Uterus (tissue), 4 donors: ENCODE measurements at places on chromosomes 4 and X. TPM values are rescaled to one million over a fixed set of nuclear protein-coding genes. Genes with fewer than 3 reads are reported as not detected.

The BLOC1S4 gene
- 9.7 TPM for total RNA-seq

The CAPN6 gene
- 112 TPM for total RNA-seq

The AP1S2 gene
- 112 TPM for total RNA-seq

The CPE gene
- 395 TPM for total RNA-seq

The GLRA2 gene
- not detected for total RNA-seq

The CLCN4 gene
- total RNA-seq, result 0.88 TPM

The PLS3 gene
- total RNA-seq, result 129 TPM

The MCTS1 gene
- total RNA-seq, result 32.6 TPM

The ADGRG4 gene
- total RNA-seq, result 4.4 TPM

The TRMT2B gene
- 13.1 TPM for total RNA-seq

The RHOXF2 gene
- total RNA-seq, result not detected

The CRMP1 gene
- total RNA-seq, result 2.9 TPM

The STIM2 gene
- 28.4 TPM for total RNA-seq

The CENPVL2 gene
- total RNA-seq, result not detected

The F8A2 gene
- not detected for total RNA-seq

The SSX3 gene
- total RNA-seq, result not detected

The RP2 gene
- total RNA-seq, result 33.0 TPM

The MTTP gene
- total RNA-seq, result 0.14 TPM

The RBMXL3 gene
- total RNA-seq, result not detected

The SEC24B gene
- total RNA-seq, result 26.4 TPM

The ETDB gene
- not detected for total RNA-seq

The TLR2 gene
- 1.3 TPM for total RNA-seq

The SLC4A4 gene
- total RNA-seq, result 0.29 TPM

The BBS12 gene
- total RNA-seq, result 5.7 TPM

The DUSP9 gene
- total RNA-seq, result not detected

The HPGD gene
- total RNA-seq, result 47.4 TPM

The TIMM17B gene
- total RNA-seq, result 13.3 TPM

The TRAM1L1 gene
- 2.8 TPM for total RNA-seq

The ALB gene
- 5.0 TPM for total RNA-seq

The EIF4E gene
- 99.1 TPM for total RNA-seq

The SSX2B gene
- not detected for total RNA-seq

The CYBB gene
- total RNA-seq, result 36.7 TPM

The PDE5A gene
- 192 TPM for total RNA-seq

The TRIM61 gene
- 0.27 TPM for total RNA-seq

The NAT8L gene
- total RNA-seq, result 1.2 TPM
